ENCODE measurements at places on chromosomes 5 and 9.

GRCh38 chr5:76548525-76549229 is 74.5 kb downstream of the F2RL2 start:
- DNase-seq: no peak

- DNase-seq: no peak
These were observed 122.3 kb downstream of the SPATA31D1 start for GRCh38 chr9:82110881-82111280.

DNA sequence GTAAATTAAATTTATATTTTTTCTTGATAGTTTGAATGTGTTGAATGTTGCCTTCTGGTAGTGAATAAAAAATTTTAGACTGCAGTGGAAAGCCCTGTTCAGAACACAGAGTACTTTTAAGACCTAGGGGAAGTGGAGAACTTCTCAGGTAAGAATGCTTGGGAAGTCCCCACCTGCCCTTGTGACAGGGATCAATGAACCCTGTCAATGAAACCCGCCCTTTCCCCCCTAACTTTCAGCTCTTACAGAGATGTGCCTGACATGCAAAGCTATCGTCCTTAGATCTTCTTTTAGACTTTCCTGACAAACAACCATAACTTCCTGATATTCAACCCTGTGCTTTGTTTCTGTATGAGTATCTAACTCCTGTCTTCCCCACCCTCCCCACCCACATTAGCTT is 562.7 kb downstream of the TLE4 start:
- no peak for DNase-seq

- no peak for DNase-seq
These were observed 867 bp downstream of the SYK start for GRCh38 chr9:90802386-90802985.

- DNase-seq: no peak
These were observed 57.8 kb downstream of the RORB start for GRCh38 chr9:74554751-74555419.

DNA sequence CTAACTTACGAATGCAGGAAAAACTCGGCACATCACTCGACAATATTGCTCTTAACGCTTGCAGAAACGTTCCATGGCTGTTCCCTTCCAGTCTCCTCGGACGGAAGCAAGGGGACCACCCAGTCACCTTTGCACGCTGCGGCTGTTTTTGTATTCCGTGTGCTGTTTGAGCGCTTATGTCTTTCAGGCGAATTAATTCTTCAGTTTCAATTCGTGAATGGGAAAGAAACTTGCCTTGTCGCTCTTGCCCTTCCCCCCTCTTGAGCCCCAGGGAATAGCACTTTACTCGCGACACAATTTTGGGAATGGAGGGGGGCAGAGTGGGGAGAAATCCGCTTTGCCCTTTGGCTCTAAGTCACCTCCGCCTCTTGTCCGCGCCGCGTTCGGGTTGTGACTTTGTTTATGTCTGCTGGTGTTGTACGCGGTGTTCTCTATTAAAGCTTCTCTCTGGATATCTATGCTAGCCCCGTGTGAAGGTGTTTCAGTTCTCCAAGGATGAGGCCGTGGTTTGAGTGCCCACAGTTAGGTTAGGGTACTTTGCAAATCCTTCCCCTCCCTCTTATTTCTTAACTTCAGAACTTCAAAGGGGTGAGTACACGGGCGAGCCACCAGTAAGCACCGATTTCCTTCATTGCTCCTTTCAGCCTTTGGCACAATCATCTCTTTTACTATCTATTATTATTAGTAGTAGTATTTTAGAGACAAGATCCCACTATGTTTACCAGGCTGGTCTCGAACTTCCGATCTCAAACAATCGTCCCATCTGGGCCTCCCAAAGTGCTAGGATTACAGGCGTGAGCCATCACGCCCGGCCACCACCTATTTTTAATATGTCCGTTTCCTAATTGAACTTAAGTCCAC is 2.7 kb downstream of the FOXB2 start:
- no peak for DNase-seq

All from IMR-90 (cell line).